ENCODE measurements at places on chromosomes 1 and 21.

- no peak for DNase-seq
Observed at GRCh38 chr1:44924835-44925464, 61.4 kb downstream of the EIF2B3 start.

DNA sequence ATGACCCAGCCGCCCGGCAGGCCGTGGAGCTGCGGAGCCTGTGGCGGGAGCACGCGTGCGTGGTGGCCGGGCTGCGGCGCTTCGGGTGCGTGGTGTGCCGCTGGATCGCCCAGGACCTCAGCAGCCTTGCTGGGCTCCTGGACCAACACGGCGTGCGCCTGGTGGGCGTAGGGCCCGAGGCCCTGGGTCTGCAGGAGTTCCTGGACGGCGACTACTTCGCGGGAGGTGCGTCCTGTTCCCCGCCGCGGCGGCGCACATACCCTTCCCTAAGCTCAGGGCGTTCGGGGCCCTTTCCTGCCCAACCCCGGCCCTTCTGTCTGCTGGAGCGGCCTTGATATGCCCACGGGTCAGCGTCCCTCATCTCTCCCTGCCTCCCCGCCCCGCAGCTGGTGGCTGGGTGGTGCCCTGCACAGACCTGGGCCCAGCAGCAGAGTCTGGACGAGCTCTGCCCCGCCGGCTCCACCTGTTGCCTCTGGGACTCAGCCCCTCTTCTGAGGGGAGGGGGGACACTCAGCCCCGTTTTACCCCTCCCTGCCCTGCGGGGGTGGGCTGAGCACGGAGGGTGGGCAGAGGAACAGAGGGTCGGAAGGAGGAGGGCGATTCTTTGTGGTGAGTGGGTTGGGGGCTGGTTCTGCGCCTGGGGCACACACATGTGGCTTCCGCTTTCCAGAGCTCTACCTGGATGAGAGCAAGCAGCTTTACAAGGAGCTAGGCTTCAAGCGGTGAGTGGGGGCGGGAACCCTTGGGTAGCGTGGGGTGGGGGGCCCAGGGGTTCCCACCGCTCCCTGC is 688 bp downstream of the PRXL2B start:
- peak; percentile 60 for DNase-seq

DNA sequence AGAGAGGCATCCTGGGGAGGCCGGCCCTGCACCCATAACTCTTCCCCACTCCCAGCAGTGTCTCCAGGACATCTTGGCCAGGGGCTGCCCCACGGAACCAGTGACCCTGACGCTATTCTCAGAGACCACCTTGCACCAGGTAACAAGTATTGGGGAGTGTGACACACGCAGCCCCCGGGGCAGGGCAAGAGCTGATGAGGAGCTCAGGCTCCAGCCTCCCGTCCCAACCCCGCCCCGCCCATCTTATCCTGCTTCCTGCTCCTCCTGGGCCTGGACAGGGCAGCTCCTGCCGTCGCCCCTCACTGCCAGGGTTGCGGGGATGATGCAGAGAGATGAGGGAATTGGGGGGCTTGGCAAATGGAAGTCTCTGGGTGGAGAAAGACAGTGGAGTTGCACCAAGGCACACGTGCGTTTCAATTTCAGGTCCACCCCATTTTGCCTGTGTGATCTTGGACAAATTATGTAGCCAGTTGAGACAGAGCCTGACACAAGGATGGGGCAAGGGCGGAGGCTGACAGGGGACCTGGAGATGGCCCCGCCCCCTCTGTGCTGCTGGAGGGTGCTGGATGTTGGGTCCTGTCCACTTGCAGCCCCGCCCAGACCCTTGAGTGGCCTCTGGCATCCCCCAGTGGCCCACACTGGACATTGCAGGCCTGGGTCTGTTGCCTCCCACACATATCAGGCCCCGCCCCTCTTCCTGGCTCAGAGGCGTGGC is 10.7 kb downstream of the CLCNKA start:
- peak; percentile 94 for DNase-seq

GRCh38 chr1:193183019-193183627 is 3.3 kb downstream of the B3GALT2 start:
- peak; percentile 89 for DNase-seq

Measured in eye (tissue), 1 donor.